Fibroblast of the aortic adventitia (primary cell): ENCODE measurements at places on chromosomes 6 and 20. TPM values are rescaled to one million over a fixed set of nuclear protein-coding genes. Genes with fewer than 3 reads are reported as not detected.

The BCAS4 gene
- 1.5 and 2.7 TPM in 2 replicates for total RNA-seq

The ALDH8A1 gene
- 0.09 and 0.16 TPM in 2 replicates for total RNA-seq

The KIF25 gene
- not detected in 2 replicates for total RNA-seq

The UBD gene
- total RNA-seq, result not detected in 2 replicates

The C6orf163 gene
- 3.9 and 5.2 TPM in 2 replicates for total RNA-seq

The NKAPL gene
- 1.3 and 1.9 TPM in 2 replicates for total RNA-seq

The TCF21 gene
- total RNA-seq, result 2.9 and 5.0 TPM in 2 replicates

The WFDC8 gene
- total RNA-seq, result not detected in 2 replicates

The FAM162B gene
- total RNA-seq, result 1.6 TPM in 1 of 2 replicates, not detected in the other

The MYMX gene
- not detected in 2 replicates for total RNA-seq

The MOXD1 gene
- total RNA-seq, result 6.1 and 78.8 TPM in 2 replicates

The APOM gene
- total RNA-seq, result 2.0 TPM in 1 of 2 replicates, not detected in the other

The HLA-DPB1 gene
- total RNA-seq, result 0.27 and 3.8 TPM in 2 replicates

The BANF2 gene
- total RNA-seq, result not detected in 2 replicates

The ZFP57 gene
- 0.49 TPM in 1 of 2 replicates, not detected in the other for total RNA-seq

The CNR1 gene
- total RNA-seq, result not detected in 2 replicates

The CLVS2 gene
- not detected in 2 replicates for total RNA-seq

The BNIP5 gene
- total RNA-seq, result not detected in 2 replicates

The SEMG1 gene
- total RNA-seq, result not detected in 2 replicates

The EFHC1 gene
- 30.3 and 44.2 TPM in 2 replicates for total RNA-seq

The FAM120B gene
- 20.4 and 29.4 TPM in 2 replicates for total RNA-seq

The SLC35F1 gene
- not detected in 2 replicates for total RNA-seq

The MUC22 gene
- total RNA-seq, result not detected in 2 replicates

The B4GALT5 gene
- 23.4 and 33.0 TPM in 2 replicates for total RNA-seq

The HSPA1A gene
- 52.8 and 76.9 TPM in 2 replicates for total RNA-seq

The CST2 gene
- 0.36 TPM in 1 of 2 replicates, not detected in the other for total RNA-seq

The CLPSL2 gene
- not detected in 2 replicates for total RNA-seq

The HTR1E gene
- not detected in 2 replicates for total RNA-seq

The KCNS1 gene
- 0.18 TPM in 1 of 2 replicates, not detected in the other for total RNA-seq

The IP6K3 gene
- not detected in 2 replicates for total RNA-seq

The GSTA3 gene
- not detected in 2 replicates for total RNA-seq

The LBP gene
- total RNA-seq, result not detected in 2 replicates

The MCCD1 gene
- total RNA-seq, result not detected in 2 replicates

The SLC26A8 gene
- 0.18 TPM in 1 of 2 replicates, not detected in the other for total RNA-seq

The BHLHE23 gene
- total RNA-seq, result not detected in 2 replicates

The CALHM5 gene
- 6.8 and 8.2 TPM in 2 replicates for total RNA-seq

The TNF gene
- total RNA-seq, result not detected in 2 replicates

The THEMIS gene
- total RNA-seq, result under 0.01 TPM in 1 of 2 replicates, not detected in the other

The TTLL9 gene
- total RNA-seq, result 0.09 and 0.41 TPM in 2 replicates

The NUDT3 gene
- 24.4 and 34.6 TPM in 2 replicates for total RNA-seq

The E2F1 gene
- total RNA-seq, result 0.74 and 23.7 TPM in 2 replicates
